ENCODE measurements at places on chromosomes 3 and 15. TPM values are rescaled to one million over a fixed set of nuclear protein-coding genes. Genes with fewer than 3 reads are reported as not detected.

DNA sequence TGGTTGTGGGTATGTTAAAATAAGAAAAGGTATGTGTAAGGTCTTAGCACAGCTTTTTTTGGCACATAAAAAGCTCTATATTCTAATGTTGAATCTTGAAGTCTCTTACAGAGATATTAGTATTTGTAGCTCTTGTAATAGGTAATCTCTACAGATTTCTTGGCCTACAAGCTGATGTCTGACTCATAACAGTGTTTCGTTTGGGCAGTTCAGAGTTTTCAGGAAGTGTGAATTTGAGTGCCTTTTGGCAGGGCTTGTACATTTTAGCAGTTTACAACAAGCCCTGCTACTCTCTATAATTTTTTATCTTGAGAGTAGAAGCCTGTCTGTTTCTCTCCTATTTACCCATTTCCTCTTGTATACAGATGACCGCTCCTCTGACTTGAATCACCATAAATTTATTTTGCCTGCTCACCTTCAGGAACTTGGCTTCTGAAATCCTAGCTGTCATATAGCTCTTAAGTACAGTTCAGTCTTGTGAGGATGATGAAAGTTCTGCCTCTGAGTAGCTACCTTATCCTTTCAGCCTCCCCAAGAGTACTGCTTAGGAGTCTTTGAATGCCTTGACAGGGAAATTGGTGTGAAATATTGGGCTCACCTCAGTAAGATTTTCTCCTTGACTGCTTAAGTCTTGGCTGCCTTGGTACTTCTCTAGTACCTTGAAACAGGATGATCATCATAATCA, 419.9 kb upstream of the RARB start:
- no peak for DNase-seq

- no peak for DNase-seq
These were observed 16.0 kb downstream of the UBE2E2 start for GRCh38 chr3:23219117-23219516.

GRCh38 chr3:26653811-26654425, 31.3 kb downstream of the LRRC3B start:
- DNase-seq = no peak

- DNase-seq = no peak
These were observed 912.7 kb downstream of the TUSC7 start for GRCh38 chr3:117622171-117622841.

The TRAT1 gene
- 58.4 TPM for total RNA-seq

The DPPA4 gene
- not detected for total RNA-seq

- DNase-seq = no peak
These were observed 73.8 kb downstream of the TLE3 start for GRCh38 chr15:70023769-70024491.

- no peak for DNase-seq
These were observed 20.2 kb upstream of the PARP14 start for GRCh38 chr3:122660297-122660974.

GRCh38 chr15:65248511-65249255, 37.4 kb upstream of the CILP start:
- no peak for DNase-seq

DNA sequence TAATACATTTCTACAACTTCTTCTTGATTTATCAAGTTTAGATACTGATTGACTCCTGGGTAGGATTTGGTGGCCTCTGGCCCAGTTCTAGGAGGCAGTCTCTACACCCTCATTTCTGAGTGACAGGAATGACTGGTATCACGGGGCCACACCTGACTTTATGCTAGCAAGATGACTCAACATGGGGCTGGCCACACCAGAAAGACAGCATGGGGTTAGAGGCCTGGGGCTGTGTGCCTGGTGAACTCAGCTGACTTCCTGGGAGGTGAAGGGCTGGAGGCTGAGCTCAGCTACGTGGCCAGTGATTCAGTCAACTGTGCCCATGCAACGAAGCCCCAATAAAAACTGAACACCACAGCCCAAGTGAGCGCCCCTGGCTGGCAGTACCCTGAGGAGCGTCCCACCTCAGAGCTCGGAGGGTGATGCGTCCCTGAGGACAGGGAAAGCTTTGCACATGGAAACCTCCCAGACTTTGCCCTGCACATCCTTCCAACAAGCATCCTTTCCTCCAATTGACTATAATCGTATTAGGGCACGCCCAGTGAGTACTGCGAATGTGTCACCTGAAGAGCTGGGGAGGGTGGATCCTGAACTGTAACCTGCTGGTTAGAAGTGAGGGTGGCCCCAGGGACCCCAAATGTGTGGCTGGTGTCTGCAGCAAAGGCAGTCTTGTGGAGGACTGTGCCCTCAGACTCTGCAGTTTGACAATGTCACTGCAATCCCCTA, 57.2 kb downstream of the NIPA2 start:
- peak; percentile 22 for DNase-seq

DNA sequence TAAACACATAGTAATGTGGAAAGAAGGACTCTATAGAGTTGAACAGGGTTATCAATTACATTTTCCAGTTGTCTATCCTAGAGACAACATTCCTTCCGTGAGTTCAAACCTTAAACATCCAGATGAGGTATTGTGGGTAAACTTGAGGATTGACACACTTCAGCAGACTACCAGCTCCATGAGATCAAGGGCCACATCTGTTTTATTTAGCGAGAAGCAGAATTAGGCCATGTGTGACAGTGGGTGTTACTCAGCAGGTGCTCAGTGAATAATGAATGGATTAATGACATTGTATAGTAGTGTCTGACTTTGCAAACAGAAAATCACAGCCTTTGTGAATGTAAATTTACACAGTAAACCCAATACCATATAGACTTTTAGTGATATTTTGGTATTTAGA, 941.1 kb upstream of the CFAP20DC start:
- no peak for DNase-seq

DNA sequence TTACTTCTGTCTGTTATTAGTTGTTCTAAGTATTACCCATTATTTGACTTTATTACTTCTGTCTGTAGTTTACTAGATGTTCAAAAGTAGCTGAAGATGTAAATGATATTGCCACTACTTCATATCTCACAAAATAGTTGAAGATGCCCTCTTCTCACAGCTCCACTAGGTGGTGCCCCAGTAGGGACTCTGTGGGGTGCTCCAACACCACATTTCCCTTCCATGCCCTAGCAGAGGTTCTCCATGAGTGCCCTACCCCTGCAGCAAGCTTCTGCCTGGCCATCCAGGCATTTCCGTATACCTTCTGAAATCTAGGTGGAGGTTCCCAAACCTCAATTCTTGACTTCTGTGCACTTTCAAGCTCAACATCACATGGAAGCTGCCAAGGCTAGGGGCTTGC, 80.8 kb downstream of the KCNH8 start:
- DNase-seq = no peak

The PODXL2 gene
- 1.7 TPM for total RNA-seq

DNA sequence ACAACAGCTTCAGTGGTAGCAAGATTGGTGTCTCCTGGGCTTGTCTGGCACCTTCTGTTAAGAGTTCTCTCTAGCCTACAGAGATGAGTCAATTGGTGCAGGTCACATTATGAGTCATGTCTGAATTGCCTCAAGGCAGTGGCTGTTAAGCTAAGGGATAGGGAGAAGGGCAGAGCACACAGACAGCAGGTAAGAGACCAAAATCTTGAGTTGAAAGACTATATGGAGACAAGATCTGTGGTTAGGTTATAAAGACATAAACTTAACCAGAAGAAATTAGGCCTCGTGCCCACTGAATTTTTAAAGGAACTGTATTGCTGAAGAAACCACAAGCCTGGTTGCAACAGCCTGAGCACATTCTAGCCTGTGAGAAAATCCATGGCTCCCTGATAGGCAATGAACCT, 19.2 kb upstream of the KPNA1 start:
- DNase-seq = peak; percentile 50

DNA sequence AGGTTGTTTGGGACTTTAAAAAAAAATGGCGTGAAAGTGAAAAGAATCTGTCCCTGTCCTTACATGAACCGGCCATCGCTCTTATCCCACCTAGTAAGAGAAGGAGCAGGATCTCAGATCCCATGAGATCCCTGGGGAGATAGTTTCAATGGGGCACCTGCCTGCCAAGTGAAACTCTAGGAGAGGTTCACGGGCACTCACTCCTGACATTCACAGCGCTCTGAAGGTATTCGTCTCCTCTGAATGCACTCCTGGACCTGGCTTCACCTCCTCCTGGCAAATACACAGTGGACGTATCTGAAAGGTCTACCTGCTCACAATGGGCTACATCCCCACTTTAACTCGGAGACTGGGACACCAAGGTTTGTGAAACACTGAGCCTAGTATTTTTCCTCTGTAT, 248.7 kb upstream of the ICE2 start:
- no peak for DNase-seq

The SST gene
- total RNA-seq = not detected

The SLC51A gene
- not detected for total RNA-seq

The ST3GAL6 gene
- not detected for total RNA-seq

Data from activated CD8-positive, alpha-beta T cell treated with anti-CD3 and anti-CD28 coated beads, Interleukin-2, amount 10 ng/mL, durations not matched to agents 7 days and 5 days (primary cell).